Brain microvascular endothelial cell (primary cell): ENCODE measurements at places on chromosomes 5 and 9.

DNA sequence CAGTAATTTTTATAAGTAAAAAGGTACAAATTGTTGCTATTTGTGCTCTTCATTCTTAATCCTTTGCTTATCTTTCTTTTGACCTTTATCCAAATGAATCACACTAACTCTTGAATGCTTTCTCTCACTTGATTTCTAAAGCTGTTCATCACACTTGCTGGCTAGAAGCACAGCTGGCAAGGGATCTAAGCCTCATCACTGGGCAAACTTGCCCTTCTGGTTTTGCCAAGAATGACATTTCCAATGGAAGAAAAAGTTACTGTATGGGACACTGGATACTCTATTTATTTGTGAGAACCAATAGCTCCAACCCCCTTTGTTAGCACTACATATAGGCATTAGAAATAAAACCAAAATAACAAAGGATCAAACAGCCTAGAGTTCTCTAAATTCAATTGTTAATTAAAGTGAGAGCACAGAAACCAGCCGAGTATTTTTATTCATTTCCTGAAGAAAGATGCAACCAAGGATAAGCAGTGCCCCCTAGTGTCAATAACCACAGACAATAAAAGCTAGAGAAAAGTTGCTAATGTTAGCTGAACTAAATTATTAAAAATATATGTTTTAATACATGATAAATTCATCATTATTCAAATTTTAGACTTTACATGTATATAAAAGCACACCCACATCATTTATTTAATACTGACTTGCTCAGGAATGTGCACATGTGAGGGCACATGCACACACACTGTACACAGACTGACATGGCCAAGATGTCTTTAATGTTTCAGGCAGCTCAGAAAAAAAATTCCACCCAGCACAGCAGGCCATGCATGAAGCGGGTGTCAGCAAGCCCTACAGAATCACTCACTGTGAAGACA lies 59.8 kb upstream of the POU5F2 start:
- DNase-seq = peak; percentile 58

DNA sequence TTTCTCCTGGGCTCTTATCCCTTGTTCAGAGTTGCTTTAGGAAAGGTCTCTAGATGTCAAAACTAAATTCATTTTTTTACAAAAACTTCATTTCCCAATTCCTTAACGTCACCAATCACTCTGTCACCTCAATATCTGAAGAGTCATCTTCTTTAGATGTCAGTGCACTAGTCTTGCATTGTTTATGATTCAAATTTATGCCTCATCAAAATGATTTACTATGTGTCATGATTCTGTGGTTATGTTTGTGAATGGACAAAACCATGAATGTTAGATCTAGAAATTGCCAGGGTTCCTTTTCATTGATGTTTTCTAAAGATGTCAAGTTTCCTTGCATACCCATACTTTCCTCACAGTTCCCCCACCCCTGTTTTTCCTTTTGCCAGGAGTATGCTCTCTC lies 21.5 kb downstream of the CWC27 start:
- DNase-seq = no peak

GRCh38 chr5:150143350-150144245 lies 12.0 kb downstream of the PDGFRB start:
- peak; percentile 89 for DNase-seq

- DNase-seq = peak; percentile 74
Measured at GRCh38 chr9:136485049-136486045, 2.5 kb upstream of the SEC16A start.

DNA sequence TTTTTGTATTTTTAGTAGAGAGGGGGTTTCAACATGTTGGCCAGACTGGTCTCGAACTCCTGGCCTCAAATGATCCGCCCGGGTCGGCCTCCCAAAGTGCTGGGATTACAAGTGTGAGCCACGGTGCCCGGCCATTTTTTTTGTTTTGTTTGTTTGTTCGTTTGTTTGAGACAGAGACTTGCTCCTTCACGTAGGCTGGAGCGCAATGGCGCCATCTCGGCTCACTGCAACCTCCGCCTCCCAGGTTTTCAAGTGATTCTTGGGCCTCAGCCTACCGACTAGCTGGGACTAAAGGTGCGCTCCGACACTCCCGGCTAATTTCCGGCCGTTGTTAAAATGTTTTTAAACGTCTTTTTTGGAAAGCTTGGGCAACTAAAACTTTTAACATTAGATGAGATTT lies 54.0 kb downstream of the SHOC1 start:
- no peak for DNase-seq

DNA sequence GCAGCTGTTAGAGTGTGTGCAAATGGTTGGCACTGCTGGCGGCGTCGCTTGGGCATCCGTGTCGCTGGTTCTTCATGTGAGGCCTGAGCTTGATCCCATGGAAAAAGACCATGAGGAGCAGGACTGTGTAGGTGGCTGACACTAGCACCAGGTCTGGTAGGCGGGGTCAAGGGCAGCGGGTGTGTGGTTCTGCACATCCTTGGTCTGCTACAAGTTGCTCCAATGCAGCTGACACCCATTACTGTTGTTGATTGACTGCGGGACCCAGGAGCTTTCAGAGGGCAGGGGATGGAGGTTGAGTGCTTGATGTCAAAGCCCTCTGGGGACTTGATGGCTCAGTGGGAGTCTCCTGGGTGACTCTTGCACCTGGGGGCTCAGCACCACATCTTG lies 29.0 kb upstream of the PITX1 start:
- no peak for DNase-seq
